ENCODE measurements at places on chromosomes 6 and 20. TPM values are rescaled to one million over a fixed set of nuclear protein-coding genes. Genes with fewer than 3 reads are reported as not detected.

DNA sequence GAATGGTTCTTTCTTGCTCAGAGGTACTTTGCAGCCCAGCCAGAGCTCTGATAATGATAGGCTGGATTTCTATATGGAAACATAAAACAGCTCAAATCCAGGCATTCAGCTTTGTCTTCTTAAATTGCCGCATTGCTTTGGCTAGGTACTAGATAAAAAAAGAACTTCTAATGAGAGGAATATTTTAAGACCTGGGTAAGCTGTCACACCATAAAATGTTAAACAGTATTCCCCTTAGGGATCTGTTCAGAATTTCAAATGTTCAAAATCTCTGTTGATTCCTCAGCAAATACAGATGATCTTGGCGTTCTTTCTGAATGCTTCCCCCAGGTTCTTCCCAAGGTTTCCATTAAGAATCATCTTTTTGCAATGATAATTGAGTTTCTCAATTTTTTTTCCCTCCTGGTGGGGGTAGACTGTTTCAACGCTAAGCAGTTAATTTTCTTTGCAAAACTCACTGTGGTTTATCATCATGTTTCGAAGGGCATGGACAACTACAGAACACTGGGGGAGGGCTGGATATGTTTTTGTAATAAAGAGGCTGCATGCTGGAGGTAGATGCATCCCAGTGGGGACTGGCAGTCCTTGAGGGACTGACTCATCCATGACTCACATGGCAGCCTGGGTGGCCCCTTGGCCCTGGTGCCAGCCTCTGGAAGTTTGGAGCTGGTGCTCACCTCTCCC is 31.0 kb downstream of the TIAM2 start:
- DNase-seq, result peak; percentile 79

DNA sequence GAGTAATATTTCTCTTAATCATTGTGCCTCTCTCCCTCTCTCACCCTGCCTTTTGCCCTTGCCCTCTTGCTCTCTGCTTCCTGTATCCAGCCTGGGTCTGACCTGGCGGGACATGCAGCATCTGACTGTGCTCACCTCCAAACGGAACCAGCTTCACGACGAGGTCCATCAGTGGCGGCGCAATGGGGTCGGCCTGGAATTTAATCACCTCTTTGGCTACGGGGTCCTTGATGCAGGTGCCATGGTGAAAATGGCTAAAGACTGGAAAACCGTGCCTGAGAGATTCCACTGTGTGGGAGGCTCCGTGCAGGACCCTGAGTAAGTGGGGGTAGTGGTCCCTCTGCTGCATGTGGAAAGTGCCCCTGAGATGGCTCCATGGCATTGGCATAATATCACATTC is 65.9 kb downstream of the BFSP1 start:
- no peak for DNase-seq

DNA sequence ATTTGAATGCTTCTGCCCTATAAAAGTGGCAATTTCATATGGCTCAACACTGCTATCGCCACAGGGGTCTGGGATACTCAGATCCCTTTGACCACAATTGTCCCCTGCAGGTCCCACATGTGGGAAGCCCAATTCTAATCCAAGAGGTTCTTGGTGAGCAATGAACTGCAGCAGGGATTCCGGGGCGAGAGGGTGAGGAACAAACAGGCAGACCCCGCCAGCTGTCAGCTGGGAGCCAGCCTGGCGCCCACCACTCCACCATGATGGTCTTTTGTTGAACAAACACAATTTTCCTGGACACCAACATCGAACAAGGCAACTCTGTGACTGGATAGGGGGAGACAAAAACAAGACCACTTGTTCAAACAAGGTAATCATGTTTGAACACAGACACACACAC is 80.5 kb downstream of the TMEM242 start:
- DNase-seq, result no peak

Gene LY6G6D
- total RNA-seq, result not detected

GRCh38 chr6:75775219-75775618 is 26.2 kb downstream of the MYO6 start:
- no peak for DNase-seq

- DNase-seq, result no peak
These were observed 25.0 kb upstream of the SCGN start for GRCh38 chr6:25627001-25627400.

DNA sequence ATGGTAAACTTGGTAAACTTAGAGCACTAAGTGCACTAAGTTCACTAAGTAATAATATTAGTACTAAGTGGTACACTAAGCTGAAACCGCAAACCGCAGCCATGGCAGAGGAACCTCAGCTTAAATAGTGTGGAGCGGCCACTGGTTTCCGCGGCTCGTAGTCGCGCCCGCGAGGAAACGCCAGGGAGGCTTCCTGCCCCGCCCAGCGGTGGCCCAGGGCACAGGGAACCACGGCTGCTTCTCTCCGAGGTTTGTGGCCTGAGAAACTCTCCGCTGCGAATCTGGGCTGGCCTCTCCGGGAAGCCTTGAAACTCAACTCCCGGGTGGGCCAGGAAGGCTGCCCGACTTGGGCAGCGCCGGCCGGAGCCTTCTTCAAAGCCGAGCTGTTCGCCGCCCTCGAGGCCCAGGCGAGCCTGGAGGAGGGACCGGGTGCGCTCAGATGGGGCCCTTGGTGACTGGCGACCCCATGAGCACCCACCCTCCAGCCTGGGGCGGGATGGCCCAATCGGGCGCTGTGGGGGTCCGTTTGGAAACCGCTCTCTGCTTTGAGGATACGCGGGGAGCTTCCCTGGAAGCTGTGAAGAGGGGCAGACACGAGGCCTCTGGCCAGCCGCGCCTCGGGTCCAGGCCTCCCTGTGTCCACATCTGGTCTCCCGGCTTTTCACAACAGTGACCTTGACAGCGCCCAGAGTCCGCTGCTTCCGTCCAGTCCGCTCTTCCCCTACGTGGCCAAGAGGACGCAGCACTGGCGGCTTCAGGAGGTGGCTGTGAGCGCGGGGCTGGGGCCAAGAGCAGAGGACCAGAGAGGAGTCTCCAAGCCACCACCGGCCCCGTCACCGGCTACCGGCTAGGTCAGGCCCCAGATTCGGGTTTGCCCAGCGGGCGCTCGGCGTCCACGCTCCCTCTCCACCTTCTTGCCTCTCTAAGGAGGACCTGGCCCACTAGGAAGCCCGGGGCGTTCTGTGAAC is 25.4 kb upstream of the HLA-E start:
- no peak for DNase-seq
